Ovary (tissue), 10 donors: ENCODE measurements at places on chromosomes 6 and 20.
A peak's percentile ranks its signal among the peaks of the same experiment; 100 is the strongest.

- DNase-seq: no peak
These were observed 4.2 kb downstream of the SCRT2 start for GRCh38 chr20:671252-672030.

DNA sequence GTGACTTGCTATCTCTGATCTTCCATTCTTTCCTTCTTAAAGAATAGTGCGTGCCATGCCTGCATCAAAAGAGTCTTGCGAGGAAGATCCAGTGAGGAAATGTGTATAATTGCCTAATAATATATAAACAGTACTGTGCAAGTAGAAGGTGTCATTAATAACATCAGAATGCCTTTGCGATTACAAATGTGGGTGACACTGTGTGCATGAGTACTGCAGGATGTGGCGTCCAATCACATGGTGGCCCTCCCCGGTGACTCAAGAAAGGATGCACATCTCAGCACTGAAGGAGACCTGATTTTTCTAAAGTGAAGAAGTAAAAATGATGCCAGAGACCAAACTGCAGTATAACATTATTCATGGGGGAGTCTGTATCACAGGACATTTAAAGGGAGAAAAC lies 107.5 kb upstream of the EDN1 start:
- DNase-seq: no peak

GRCh38 chr20:14720251-14720650 lies 382.8 kb upstream of the FLRT3 start:
- DNase-seq: no peak

DNA sequence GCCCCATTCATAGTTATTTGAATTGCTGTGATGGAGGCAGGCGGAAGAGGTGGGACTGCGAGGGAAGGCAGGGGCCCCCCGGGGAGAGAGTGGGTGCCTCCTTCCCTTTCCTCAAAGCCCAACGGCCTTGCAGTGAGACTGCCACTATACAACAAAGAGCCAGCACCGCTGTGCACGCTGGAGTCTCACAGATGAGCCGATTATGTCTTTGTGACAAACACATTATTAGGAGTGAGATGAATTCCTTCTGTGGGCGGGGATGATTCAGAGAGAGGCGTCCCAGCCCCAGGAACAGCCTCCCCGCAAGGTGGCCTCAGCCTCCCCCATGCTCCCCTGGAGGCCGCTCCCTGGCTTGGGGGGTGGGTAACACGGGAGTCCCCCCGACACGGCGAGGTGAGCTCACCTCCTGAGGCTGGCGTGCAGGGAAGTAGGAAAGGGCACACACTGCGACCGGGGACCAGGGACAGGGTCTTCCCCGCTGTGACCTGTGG lies 26.7 kb downstream of the NTSR1 start:
- peak; percentile 7 for DNase-seq

DNA sequence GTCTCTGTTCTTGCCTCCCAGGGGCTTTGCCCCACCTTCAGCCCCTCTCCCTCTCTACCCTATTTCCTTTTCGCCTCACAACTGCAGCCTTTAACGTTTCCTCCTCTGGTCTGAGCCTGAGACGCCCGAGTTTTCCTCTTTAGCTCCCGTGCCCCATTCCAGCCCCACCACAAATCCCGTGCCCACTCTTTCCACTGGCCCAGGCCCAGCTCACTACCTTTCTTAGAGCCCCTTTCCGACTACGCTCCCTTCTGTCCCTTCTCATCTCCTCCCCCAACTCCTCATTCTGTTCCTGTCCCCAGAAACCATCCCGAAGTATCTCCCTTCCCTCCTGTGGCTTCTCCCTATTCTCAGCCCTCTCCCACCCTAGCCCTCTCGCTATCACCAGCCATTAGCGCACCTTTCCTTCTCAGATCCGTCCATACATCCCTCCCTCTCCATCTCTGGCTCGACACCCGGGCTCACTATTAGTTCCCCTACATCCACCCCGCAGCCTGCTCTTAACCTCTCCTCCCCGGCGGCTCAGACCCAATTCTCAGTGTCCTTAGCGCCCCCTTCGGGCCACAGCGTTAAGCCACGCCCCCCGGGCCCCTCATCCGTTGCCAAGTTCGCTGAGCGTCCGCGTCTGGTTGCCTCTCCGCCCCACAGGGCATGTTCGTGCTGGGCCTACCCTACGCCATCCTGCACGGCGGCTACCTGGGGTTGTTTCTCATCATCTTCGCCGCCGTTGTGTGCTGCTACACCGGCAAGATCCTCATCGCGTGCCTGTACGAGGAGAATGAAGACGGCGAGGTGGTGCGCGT lies 2.7 kb downstream of the SLC32A1 start:
- no peak for DNase-seq

DNA sequence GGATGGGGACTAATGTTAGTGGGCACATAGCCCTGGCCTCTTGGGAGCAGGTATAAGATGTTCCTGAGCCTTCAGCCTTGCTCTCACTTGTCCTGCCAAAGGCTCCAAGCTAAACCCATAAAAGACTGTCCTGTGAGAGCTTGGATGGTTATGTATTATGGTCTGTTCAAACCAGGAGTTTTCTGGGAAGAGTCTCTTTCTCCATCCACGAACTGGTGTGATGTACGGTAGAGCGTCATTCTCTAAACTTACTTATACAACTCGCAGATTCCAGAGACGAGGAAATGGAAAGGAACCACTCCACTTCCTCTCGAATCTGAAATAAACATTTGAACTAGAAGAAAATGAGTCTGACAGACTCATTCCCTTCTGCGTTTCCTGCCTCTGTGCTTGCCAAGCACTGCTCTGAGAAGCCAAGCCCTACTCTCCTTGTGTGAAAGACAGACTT lies 5.3 kb downstream of the SOBP start:
- no peak for DNase-seq

GRCh38 chr6:136192902-136193301 lies 57.2 kb downstream of the MTFR2 start:
- DNase-seq: no peak

- DNase-seq: no peak
These were observed 117.8 kb upstream of the ESR1 start for GRCh38 chr6:151689499-151690201.
